ENCODE measurements at places on chromosomes 12 and 14. TPM values are rescaled to one million over a fixed set of nuclear protein-coding genes. Genes with fewer than 3 reads are reported as not detected.

The CCDC38 gene
- total RNA-seq, result under 0.01 TPM

The OR10G3 gene
- not detected for total RNA-seq

The ADAMTS20 gene
- total RNA-seq, result not detected

The MYG1 gene
- 38.6 TPM for total RNA-seq

The SOX5 gene
- 4.8 TPM for total RNA-seq

The C12orf54 gene
- total RNA-seq, result not detected

The KLHDC1 gene
- 1.9 TPM for total RNA-seq

The SLC5A8 gene
- total RNA-seq, result not detected

The FOXN3 gene
- total RNA-seq, result 10.4 TPM

The CCDC198 gene
- total RNA-seq, result under 0.01 TPM

The CABP1 gene
- total RNA-seq, result 16.1 TPM

The HOXC13 gene
- total RNA-seq, result under 0.01 TPM

The ACSM4 gene
- not detected for total RNA-seq

The TROAP gene
- total RNA-seq, result 1.1 TPM

The NTS gene
- not detected for total RNA-seq

The CCDC175 gene
- not detected for total RNA-seq

The DHRS4L2 gene
- total RNA-seq, result 16.9 TPM
